ENCODE measurements at places on chromosomes 5 and 9.

DNA sequence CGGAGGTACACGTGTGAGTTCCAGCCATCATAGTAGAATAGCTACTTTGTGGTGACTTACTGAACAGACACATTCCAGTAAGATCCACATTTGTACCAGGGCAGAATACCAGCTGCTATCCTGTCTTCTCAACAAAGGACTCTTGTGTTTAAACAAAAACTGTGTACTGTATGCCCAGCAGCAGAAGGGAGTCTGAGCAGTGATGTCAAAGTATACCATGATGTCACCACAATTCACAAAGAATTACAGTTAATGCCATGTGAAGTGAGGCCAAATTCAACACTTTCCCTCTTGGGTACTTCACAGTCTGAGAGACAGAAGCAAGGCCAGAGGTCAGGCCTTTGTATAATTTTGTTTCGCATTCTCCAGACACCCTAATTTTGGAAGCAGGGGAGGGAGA lies 137.0 kb downstream of the ADAMTSL1 start:
- DNase-seq = peak; percentile 33

- DNase-seq = no peak
Observed at GRCh38 chr5:152641970-152642805, 237.1 kb upstream of the NMUR2 start.

- no peak for DNase-seq
Observed at GRCh38 chr9:88536951-88537760, 2.2 kb downstream of the NXNL2 start.

GRCh38 chr9:34566322-34566721 lies 23.2 kb downstream of the CNTFR start:
- DNase-seq = no peak

GRCh38 chr5:160044967-160045366 lies 36.0 kb downstream of the TTC1 start:
- no peak for DNase-seq

DNA sequence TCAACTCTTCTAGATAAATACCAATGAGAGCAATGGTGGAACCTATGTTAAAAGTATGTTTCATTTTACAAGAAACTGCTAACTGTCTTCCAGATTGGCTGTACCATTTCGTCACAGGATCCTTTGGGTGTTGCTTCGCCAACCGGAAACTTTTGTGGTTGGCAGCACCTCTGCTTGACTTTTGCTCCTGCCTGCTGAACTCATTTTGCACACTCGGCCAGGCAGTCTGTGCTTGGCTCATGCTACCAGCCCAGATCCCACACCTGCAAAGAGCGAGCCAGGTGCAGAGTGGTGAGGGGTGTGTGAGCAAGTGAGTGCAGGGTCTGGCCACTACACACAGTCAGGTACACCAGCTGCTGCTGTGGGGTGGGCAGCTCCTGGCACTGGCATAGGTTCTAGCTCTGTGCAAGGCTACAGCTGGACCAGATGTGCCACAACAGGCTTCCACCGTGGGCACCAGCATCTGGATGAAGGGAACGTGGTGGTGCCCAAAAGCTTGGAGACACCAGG lies 422.3 kb downstream of the PRR16 start:
- DNase-seq = no peak

DNA sequence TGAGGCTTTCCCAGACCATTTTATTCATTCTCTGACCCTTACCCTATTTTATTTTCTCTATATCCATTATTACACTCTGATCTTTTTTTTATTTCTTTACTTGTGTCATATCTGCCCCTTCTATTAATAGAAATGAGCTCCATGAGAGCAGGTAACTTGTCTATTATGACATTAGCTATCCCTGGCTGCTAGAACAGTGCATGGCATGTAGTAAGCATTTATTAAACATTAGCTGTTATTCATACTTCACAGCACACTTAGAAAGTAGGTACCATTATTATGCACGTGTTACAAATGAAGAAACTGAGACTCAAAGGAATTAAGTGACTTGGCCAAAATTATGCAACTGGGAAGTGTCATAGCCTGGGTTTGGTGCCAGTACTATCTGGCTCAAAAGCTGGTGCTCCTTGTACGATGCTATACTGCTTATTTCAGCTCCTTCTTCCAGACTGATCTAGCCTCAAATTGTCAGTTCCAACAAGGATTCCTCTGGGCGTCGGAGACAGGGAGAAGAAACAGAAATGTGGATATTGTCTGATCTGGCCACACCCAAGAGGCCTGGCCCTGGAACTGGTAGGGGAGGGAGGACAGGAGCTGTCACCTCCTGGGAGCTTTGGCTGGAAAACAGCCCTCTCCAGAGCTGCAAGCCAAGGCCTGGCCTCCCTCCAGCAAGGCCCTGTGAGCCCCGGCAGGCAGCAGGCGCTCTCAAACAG lies 10.8 kb upstream of the NIPAL4 start:
- DNase-seq = no peak

DNA sequence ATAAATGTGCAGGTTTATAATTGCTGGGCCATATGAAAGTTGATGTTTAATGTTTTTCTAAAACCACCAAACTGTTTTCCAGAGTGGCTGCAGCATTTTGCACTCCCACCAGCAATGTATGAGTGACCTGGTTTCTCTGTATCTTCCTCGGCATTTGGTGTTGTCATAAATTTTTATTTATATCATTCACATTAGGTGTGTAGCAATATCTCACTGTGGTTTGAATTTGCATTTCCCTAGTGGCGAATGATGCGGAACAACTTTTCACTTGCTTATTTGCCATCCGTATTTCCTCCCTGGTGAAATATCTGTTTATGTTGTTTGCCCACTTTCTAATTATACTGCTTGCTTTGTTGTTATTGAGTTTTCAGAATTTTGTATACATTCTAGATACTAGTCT lies 295.7 kb upstream of the TUT7 start:
- no peak for DNase-seq

- no peak for DNase-seq
Observed at GRCh38 chr5:2899311-2899710, 147.8 kb upstream of the IRX2 start.

DNA sequence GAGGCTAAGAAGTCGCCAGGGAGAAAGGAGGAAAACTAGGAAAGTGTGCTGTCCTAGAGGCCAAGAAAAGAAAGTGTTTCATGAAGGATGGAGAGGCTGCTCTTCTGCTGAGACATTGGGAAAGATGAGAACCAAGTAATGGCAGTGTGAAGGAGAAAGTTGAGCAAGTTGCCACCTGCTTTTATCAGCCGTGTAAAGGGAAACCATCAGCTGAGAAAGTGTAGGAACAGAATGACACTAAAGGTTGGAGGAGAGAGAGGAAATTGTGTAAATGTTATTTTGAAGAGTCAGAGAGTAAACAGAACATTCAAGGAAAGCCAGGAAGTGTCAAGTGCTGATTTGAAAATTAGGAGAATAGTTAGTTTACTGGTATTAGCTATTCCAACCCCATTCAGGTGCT lies 125.0 kb downstream of the CEMIP2 start:
- no peak for DNase-seq

DNA sequence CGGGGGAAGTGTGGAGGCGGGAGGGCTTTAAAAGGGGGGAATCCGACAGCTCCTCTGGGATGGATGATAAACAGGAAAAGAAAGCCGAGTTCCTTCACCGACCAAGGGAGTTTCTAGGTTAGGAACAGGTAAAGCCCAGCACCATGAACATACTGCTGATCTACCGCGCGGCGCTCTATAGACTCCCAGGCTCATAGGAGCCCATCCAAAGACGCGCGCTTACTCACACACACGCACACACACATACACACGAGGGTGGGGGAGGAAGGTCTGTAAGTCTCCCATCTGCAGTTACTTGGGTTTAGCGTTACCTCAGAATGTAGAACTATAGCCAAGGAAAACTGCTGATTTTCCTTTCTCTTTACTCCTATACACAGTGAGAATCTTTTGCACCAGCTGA lies 2.6 kb upstream of the GABRB2 start:
- no peak for DNase-seq

GRCh38 chr5:103896593-103896992 lies 334.0 kb upstream of the NUDT12 start:
- no peak for DNase-seq

GRCh38 chr9:34990908-34991606 lies 1.5 kb downstream of the DNAJB5 start:
- DNase-seq = no peak

GRCh38 chr5:127358284-127358683 lies 67.7 kb downstream of the MEGF10 start:
- no peak for DNase-seq

DNA sequence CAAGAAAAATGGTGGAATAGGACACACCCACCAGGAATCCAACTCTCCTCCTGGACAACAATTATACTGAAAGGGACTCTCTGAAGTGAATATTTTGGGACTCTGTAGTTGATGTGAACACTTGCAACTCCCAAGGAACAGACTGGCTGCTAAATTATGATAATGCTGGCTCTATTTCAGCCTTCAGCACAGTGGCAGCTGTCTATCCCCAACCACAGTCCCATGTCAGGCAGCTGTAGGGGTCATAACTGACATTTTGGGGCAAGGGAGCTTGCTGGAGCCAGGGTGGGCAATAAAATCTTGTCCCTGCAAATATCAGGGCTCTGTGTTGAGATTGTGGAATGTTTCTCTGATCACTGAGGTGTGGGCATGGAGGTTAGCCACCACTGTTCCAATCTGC lies 14.2 kb downstream of the SPATA31E1 start:
- no peak for DNase-seq

- no peak for DNase-seq
Observed at GRCh38 chr5:118647587-118647986, 340.8 kb downstream of the DTWD2 start.

- DNase-seq = no peak
Observed at GRCh38 chr9:76136986-76137385, 246.5 kb downstream of the PCSK5 start.

- DNase-seq = no peak
Observed at GRCh38 chr5:173744551-173744950, 128.1 kb upstream of the BOD1 start.

GRCh38 chr9:89667726-89668125 lies 62.9 kb downstream of the GADD45G start:
- no peak for DNase-seq

DNA sequence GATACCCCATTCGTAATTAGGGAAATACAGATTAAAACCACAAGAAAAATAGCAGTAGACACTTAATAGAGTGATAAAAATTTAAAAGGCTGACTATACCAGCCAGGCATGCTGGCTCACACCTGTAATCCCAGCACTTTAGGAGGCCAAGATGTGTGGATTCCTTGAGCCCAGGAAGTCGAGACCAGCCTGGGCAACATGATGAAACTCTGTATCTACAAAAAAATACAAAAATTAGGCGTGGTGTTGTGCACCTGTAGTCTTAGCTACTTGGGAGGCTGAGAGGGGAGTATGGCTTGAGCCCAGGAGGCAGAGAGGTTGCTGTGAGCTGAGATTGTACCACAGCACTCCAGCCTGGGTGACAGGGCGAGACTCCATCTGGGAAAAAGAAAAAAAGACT lies 72.0 kb downstream of the FCHO2 start:
- no peak for DNase-seq

DNA sequence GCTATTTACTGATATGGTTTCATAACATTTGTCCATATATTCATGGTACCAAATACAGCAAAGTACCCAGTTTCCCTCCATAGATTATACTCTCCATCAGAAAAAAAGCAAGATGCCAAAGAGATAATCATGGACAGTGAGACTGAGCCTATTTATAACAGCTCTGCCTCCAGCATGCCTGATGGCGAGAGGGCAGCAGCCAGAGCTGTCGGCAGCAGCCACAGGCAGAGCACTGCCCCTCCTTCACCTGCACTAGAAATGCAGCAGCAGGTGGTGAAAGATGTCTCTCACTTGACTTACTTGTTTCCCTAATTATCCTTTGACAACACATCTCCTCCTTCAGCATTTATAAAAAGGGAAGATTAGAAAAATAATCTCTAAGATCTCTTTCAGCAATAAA lies 32.4 kb downstream of the CTNNAL1 start:
- no peak for DNase-seq

GRCh38 chr9:129183495-129184218 lies 5.6 kb upstream of the IER5L start:
- DNase-seq = no peak

- no peak for DNase-seq
Observed at GRCh38 chr5:128674837-128675446, 136.9 kb upstream of the FBN2 start.

- no peak for DNase-seq
Observed at GRCh38 chr9:73183917-73184861, 32.5 kb downstream of the ANXA1 start.

DNA sequence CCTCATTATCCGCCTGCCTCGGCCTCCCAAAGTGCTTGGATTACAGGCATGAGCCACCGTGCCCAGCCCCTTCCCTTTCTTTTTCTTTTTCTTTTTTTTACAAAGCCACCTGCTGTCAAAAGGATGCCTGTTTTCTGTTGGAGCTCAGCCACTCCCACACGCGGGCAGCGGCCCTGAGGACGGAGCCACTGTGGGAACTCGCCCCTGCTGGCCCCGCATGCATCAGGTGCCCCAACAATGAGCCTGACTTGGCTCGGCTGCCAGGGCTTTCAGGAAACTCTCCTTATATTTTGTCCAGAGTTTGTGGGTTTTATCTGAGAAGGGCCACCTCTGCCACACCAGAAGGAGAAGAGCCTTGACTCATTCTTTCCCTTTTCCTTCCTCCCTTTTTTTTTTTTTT lies 37.1 kb upstream of the LRRC14B start:
- no peak for DNase-seq

GRCh38 chr9:130741831-130742449 lies 48.4 kb downstream of the EXOSC2 start:
- DNase-seq = no peak

DNA sequence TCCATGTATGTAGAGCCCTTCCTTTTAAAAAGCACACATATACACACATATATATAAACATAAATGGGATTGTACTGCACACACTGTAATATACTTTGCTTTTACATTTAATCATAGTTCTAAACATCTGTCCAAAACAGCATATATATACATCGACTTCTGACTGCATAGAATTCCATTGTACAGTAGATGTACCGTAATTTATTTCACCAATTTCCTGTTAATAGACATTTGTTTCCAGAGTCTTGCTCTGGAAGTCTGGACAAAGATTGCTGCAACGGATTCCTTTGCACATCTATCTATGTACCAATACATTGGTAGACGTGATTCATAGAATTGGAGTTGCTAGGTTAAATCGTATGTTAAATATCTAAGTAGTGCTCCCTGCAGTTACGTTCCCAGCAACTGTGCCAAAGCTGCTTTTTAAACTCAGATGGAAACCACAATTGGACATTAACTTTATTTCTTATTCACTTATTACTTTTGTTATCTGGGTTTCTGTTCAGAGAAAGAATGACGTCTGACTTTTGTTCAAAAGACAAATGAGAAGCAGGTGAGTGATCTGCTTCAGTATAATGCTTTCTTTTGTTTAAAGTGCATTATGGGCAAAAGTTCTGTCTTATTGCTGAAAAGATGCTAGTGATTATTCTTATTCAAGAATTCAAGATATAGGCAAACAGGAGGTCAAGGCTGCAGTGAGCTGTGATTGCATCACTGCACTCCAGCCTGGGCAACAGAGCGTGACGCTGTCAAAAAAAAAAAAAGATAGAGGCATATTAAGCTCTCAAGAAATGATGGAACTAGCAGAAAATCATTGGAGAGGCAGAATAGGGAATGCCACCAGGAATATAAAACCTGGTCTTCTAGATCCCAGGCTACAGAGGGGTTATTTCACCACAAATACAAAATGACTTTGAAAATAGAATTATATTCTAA lies 138.2 kb downstream of the FGF1 start:
- DNase-seq = no peak

All from NCI-H1930 (cell line).